Endothelial cell of umbilical vein (primary cell): ENCODE measurements at places on chromosomes 13 and 19. TPM values are rescaled to one million over a fixed set of nuclear protein-coding genes. Genes with fewer than 3 reads are reported as not detected.

Gene CPAMD8
- total RNA-seq = 2.2 and 2.9 TPM in 2 replicates

Gene GFY
- total RNA-seq = not detected in 2 replicates

Gene KLHL26
- 6.2 and 6.7 TPM in 2 replicates for total RNA-seq

Gene RPL28
- 1,738 and 1,872 TPM in 2 replicates for total RNA-seq

Gene FDX2
- total RNA-seq = 20.5 and 22.4 TPM in 2 replicates

Gene SLC15A1
- 0.09 TPM in 1 of 2 replicates, not detected in the other for total RNA-seq

Gene CACNG6
- total RNA-seq = 4.0 and 5.4 TPM in 2 replicates

Gene PABPC3
- total RNA-seq = 0.18 and 0.31 TPM in 2 replicates

Gene R3HDM4
- 49.6 and 53.9 TPM in 2 replicates for total RNA-seq

Gene KLK5
- total RNA-seq = not detected in 2 replicates

Gene WTIP
- 25.7 and 26.9 TPM in 2 replicates for total RNA-seq

Gene ZNF85
- 9.2 and 9.5 TPM in 2 replicates for total RNA-seq

Gene GTPBP3
- 28.1 and 34.7 TPM in 2 replicates for total RNA-seq

Gene MYO16
- 0.04 and 0.07 TPM in 2 replicates for total RNA-seq
